Esophagus muscularis mucosa (tissue), 4 donors: ENCODE measurements at places on chromosomes 2 and 18. TPM values are rescaled to one million over a fixed set of nuclear protein-coding genes. Genes with fewer than 3 reads are reported as not detected.

MAP4K4 gene
- 59.0 TPM for total RNA-seq

RAB6C gene
- total RNA-seq, result 0.42 TPM

LOXHD1 gene
- total RNA-seq, result 0.50 TPM

CEBPZ gene
- 29.5 TPM for total RNA-seq

CD207 gene
- 0.26 TPM for total RNA-seq

ARHGAP28 gene
- 0.66 TPM for total RNA-seq

POU3F3 gene
- total RNA-seq, result not detected

- peak overlapping the region; percentile 88 for H3K4me3 ChIP-seq
- no peak for DNase-seq
- peak overlapping the region; percentile 98 for H3K27ac ChIP-seq
- H3K4me1 ChIP-seq, result peaks cover 35% of the 10 kb centered on the region
These were observed 805 bp downstream of the LIMS2 start for GRCh38 chr2:127674241-127675209.

DNA sequence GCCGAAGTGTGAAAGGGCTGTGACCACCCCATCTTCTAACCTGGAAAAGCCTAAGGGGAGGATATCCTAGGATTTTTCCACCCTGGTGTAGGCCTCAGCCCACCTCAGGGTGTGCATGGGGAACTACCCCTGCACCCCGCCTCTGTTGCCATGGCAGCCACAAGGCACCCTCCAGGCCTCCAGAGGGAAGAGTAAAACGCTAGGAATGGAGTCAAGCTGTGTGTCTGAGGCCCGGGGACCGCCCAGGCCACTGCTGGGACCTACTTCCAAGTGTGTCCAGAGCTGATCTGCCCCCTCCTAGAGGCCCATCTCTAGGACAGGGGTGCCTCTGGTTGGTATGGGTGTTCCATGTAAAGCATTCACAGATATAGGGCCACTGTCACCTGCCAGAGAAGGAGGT is 86.7 kb downstream of the PLB1 start:
- H3K4me1 ChIP-seq, result peaks cover 17% of the 10 kb centered on the region
- no peak overlapping the region for H3K27ac ChIP-seq
- H3K36me3 ChIP-seq, result no peaks in the 10 kb centered on the region
- no peak overlapping the region for H3K4me3 ChIP-seq

DNA sequence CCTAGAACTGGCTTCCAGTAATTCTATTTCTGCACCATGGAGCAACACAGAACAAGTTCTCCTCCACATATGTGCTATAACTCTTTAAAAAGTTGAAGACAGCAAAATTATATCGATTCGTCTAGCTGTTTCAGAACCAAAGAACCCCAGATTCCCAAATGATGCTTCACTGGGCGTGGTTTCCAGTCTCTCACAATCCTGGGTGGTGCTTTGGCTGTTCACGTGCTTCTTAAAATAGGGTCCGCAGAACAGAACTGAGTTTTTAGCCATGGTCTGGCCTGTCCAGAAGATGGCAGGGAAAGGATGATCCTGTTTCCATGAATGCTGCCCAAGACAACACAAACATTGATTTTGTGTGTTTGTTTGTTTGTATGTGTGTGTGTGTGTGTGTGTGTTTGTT is 37.6 kb upstream of the PARD3B start:
- H3K27me3 ChIP-seq, result no peaks in the 10 kb centered on the region
- H3K27ac ChIP-seq, result no peak overlapping the region
- no peak for DNase-seq

GRCh38 chr2:61016392-61017002 is 1.0 kb upstream of the PEX13 start:
- peak overlapping the region; percentile 91 for H3K27ac ChIP-seq
- DNase-seq, result no peak
- H3K36me3 ChIP-seq, result no peaks in the 10 kb centered on the region
- peaks cover 39% of the 10 kb centered on the region for H3K4me1 ChIP-seq
- H3K4me3 ChIP-seq, result peak overlapping the region; percentile 93

DNA sequence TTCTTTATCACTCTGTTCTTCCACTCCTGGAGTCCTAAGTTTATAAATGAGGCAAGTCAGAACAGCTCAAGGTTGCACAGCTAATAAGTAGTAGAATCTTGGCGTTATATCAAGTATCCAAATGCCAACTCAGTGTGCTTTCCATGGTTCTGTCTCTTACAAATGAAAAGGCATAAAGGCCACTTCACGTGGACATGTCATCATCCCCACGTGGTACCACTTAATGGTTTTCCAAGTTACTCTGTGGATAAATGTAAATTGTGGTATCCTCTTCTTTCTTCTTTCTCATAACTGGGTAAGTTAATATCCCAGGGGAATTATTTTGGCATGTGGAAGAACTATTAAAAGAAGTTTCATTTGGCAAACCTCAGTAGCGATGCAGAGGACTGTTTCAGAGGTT is 131.5 kb upstream of the L3MBTL4 start:
- H3K36me3 ChIP-seq, result no peaks in the 10 kb centered on the region
- no peaks in the 10 kb centered on the region for H3K4me1 ChIP-seq
- no peaks in the 10 kb centered on the region for H3K27me3 ChIP-seq
- H3K4me3 ChIP-seq, result no peak overlapping the region
- H3K27ac ChIP-seq, result no peak overlapping the region

GRCh38 chr18:77000527-77000926 is 132.1 kb downstream of the MBP start:
- no peaks in the 10 kb centered on the region for H3K4me1 ChIP-seq
- no peak overlapping the region for H3K27ac ChIP-seq
- no peak for DNase-seq
- peak overlapping the region; percentile 29 for H3K4me3 ChIP-seq
- no peaks in the 10 kb centered on the region for H3K27me3 ChIP-seq

- H3K27ac ChIP-seq, result peak overlapping the region; percentile 52
- no peaks in the 10 kb centered on the region for H3K4me1 ChIP-seq
- no peaks in the 10 kb centered on the region for H3K27me3 ChIP-seq
- no peak overlapping the region for H3K4me3 ChIP-seq
- H3K36me3 ChIP-seq, result no peaks in the 10 kb centered on the region
These were observed 250.1 kb upstream of the CTAGE1 start for GRCh38 chr18:22667616-22668422.

DNA sequence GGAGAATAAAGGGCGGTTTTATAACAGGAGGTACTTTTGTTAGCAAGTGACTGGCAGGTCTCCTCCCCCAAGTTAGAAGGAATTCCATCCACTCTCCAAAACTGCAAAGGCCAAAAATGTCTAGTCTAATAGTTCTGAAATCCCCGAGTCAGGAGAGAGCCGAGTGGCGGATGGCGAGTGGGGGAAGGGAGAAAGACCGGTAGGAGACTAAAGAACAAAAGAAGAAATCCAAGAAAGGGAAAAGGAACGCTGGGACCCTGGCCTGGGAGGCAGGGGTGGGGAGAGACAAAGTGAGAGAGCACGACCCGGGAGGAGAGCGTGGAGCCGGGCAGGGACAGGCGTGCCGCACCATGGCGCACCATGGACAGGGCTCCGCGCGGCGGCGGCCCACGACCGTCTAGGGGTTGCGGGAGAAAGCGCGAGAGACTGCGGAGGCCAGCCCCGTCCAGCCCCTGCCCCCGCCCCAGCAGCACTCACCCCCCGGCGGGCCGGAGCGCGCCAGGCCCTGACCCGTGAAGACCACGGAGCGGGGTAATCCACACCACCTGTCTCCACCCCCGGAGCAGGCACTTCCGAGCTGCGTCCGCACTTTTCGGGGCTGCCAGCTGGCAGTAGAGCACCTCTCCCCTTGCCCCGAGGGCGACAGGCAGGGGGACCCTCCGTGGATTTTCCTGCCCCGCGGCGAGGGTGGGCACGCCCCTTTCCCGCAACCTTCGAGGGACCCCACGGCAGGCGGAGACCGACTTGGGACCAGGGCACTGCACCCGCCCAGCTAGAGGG is 1.6 kb downstream of the CDH2 start:
- peaks cover 10% of the 10 kb centered on the region for H3K27me3 ChIP-seq
- peak overlapping the region; percentile 69 for H3K27ac ChIP-seq
- peak; percentile 19 for DNase-seq
- no peaks in the 10 kb centered on the region for H3K36me3 ChIP-seq

DNA sequence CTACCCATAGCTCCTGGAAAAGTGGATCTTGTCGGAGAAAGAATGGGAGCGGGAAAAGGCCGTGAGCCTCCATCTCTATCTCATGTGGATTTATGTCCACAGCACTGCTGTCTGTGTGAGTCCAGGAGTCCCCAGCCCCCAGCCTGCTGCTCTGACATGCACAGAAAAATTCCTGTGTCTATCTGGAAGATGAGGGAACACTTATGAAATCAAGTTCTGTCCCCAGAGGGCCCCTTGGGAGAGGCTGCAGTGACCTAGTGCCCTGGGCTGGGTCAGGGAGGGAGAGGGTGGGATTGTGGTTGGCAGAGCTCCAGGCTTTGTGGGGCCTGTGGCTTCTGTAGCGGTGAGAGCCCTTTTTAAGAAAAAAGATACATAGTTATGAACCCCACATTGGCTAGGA is 37.6 kb downstream of the HJURP start:
- H3K4me3 ChIP-seq, result no peak overlapping the region
- H3K36me3 ChIP-seq, result no peaks in the 10 kb centered on the region
- H3K4me1 ChIP-seq, result no peaks in the 10 kb centered on the region
- no peak overlapping the region for H3K27ac ChIP-seq
- no peak for DNase-seq

- no peak for DNase-seq
- no peak overlapping the region for H3K27ac ChIP-seq
- no peak overlapping the region for H3K4me3 ChIP-seq
- no peaks in the 10 kb centered on the region for H3K36me3 ChIP-seq
These were observed 84.2 kb upstream of the ASAP2 start for GRCh38 chr2:9122367-9122766.

GRCh38 chr2:147037048-147037447 is 807.8 kb upstream of the ACVR2A start:
- no peaks in the 10 kb centered on the region for H3K27me3 ChIP-seq
- no peak overlapping the region for H3K27ac ChIP-seq
- DNase-seq, result no peak
- no peaks in the 10 kb centered on the region for H3K36me3 ChIP-seq

DNA sequence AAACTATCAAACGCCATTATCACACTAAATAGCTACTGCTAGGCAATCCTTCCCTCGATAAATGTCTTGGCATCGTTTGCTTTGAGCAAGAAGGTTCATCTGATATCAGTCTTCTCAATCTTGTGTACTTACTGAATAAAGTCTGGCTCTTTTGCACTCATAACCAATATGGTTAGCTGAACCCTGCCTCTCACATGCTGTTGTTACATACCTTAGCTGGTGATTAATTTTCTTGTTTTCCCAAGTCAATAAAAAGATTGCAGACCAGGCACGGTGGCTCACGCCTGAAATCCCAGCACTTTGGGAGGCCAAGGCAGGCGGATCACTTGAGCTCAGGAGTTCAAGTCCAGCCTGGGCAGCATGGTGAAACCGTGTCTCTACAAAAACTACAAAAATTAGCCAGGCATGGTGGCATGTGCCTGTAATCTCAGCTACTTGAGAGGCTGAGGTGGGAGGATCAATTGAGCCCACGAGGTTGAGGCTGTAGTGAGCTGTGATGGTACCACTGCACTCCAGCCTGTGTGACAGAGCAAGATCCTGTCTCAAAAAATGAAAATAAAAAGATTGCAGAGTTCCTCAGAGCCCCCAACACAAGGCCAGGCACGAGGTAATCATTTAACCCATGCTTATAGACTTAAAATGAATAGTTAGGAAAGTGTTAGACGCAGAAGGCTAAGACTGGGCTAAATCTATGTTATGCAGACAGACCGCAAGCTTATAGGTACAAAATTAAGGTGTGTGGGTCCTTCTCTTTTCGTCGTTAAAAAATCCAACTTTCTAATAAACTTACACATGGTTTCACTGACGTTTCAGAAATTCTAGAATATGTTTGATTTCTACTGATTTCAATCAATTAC is 177.5 kb downstream of the ALPK2 start:
- H3K27ac ChIP-seq, result no peak overlapping the region
- DNase-seq, result no peak
- H3K4me3 ChIP-seq, result no peak overlapping the region
- peaks cover 4% of the 10 kb centered on the region for H3K4me1 ChIP-seq

GRCh38 chr2:207801259-207801658 is 31.6 kb upstream of the FZD5 start:
- no peaks in the 10 kb centered on the region for H3K27me3 ChIP-seq
- no peak for DNase-seq
- H3K4me3 ChIP-seq, result no peak overlapping the region

DNA sequence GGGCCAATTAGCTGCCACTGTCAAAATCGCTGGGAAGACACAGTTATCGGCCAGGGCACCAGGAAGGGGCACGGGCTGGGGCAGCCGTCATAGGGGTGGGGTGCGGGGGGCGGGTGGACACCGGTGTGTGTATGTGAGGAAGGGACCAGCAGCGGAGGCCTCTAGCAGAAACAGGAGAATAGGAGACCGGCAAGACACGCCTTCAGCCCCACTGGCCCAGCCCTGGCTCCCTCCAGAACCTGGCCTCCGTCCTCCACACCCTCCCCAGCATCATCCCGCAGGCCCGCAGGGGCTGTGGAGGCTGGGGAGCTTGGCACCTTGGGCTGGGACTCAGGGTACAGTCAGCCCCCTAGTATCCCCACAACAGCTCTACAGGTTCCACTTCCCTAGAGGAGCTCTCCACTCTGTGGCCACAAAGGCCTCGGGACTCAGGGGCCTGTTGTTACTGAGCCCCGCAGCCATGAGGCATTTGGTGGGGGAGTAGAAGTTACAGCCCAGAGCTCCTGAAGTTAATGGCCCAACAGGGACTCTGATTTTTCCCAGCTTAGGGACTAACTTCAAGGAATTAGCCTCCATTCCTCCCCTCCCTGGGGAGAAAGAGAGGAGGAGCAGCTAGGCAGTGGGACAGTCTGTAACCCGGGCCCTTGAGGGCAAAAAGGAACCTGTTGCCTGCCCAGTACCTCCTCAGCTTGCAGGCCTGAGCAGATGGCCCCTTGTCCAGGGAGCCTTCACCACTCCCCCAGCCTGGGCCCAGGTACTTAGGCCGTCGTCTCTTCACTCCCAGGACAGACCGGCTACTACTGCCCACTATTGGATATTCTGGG is 19.9 kb downstream of the SH2D6 start:
- peak overlapping the region; percentile 54 for H3K4me3 ChIP-seq
- H3K36me3 ChIP-seq, result no peaks in the 10 kb centered on the region
- H3K27me3 ChIP-seq, result no peaks in the 10 kb centered on the region

- no peak overlapping the region for H3K27ac ChIP-seq
- no peak for DNase-seq
- no peaks in the 10 kb centered on the region for H3K4me1 ChIP-seq
- no peak overlapping the region for H3K4me3 ChIP-seq
These were observed 261.5 kb downstream of the CYRIA start for GRCh38 chr2:16404146-16404545.

GRCh38 chr18:58231930-58232329 is 187.9 kb downstream of the NEDD4L start:
- H3K4me1 ChIP-seq, result no peaks in the 10 kb centered on the region
- no peaks in the 10 kb centered on the region for H3K27me3 ChIP-seq
- peak overlapping the region; percentile 48 for H3K27ac ChIP-seq
- no peaks in the 10 kb centered on the region for H3K36me3 ChIP-seq
- DNase-seq, result no peak

DNA sequence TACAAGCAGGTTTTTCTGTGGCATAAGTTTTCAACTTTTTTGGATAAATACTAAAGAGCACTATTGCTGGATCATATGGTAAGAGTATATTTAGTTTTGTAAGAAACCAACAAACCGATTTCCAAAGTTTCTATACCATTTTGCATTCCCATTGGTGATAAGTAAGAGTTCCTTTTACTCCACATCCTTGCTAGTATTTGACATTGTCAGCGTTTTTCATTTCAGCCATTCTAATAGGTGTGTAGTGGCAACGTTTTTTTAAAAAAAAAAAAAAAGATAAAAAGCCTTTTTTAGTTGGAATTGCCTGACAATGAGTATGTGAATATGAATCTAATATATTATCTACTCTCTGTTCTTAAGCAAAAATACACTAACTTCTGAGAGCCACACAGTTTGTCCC is 185.9 kb downstream of the AGPS start:
- no peaks in the 10 kb centered on the region for H3K36me3 ChIP-seq
- H3K27ac ChIP-seq, result no peak overlapping the region
- no peaks in the 10 kb centered on the region for H3K27me3 ChIP-seq
- no peak overlapping the region for H3K4me3 ChIP-seq
- DNase-seq, result no peak
